ENCODE measurements at places on chromosomes 1 and 21.

GRCh38 chr1:32998997-32999396 is 34.4 kb upstream of the RNF19B start:
- DNase-seq = no peak

DNA sequence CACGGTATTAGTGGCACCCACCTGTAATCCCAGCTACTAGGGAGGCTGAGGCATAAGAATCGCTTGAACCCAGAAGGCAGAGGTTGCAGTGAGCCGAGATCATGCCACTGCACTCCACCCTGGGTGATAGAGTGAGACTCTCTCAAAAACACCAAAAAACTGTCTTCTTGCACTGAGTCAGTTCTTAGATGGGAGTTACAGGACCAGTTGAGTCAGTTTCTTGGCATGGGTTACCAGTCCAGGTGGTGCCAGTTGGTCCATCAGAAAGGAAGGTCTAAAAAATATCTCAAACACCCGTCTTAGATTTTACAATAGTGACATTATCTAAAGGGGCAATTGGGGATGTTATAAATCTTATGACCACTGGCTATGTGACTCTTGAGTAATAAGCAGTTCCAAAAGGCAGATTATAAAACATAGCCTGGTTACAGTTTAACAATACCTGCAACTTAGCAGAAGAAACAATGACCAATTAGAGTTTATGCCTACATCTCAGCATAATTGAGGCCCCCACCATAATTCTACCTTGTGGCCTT is 206.9 kb upstream of the FGGY start:
- DNase-seq = no peak

DNA sequence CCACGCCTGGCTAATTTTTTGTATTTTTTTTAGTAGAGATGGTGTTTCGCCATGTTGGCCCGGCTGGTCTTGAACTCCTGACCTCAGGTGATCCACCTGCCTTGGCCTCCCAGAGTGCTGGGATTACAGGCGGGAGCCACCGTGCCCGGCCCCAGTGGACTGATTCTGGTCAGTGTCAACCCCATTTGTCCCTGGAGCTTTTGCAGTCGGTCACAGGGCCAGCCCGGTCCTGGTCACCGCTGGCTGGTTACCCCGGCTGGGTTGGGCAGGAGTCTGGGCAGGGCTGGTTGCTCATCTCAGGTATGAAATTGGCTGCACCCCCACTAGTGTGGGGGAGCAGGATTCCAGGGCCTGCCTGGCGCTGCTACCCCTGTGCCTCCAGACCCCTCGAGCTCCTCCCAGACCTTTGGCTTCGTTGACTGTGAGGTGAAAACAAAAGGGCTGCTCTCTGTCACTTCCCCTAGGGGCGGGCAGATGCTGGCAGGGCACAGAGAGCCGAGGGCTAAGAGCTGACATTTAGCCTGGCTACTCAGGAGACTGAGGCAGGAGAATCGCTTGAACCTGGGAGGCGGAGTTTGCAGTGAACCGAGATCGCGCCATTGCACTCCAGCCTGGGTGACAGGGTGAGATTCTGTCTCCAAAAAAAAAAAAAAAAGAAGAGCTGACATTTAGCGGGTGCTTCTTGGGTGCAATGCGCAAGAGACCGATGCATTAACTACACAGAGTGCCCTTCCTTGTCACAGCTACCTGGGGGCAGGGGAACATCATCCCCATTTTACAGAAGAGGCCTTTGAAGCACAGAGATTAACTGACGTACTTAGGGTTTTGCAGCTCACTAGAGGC is 10.6 kb downstream of the TNFRSF1B start:
- no peak for DNase-seq

GRCh38 chr1:235225299-235225698 is 64.2 kb upstream of the RBM34 start:
- no peak for DNase-seq
